Breast epithelium (tissue), 4 donors: ENCODE measurements at places on chromosomes 4 and X.

- DNase-seq, result no peak
Measured at GRCh38 chrX:355329-356050, 31.2 kb downstream of the PPP2R3B start.

- no peak for DNase-seq
Measured at GRCh38 chr4:74039315-74039763, 850 bp upstream of the CXCL3 start.

DNA sequence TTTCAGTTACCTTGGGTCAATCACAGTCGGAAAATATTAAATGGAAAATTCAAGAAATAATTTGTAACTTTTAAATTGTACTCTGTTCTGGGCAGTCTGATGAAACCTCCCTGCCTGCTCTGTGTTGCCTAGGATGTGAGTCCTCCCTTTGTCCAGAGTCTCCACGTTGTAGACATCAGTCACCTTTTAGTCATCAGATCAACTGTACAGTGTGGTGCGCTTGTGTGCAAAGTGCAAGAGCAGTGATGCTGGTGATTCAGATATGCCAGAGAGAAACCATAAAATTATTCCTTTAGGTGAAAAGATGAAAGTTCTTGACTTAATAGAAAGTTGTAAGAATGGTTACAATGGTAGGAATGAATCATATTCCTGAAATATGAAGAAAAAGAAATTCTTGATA, 1.4 kb downstream of the SPATA4 start:
- DNase-seq, result no peak

DNA sequence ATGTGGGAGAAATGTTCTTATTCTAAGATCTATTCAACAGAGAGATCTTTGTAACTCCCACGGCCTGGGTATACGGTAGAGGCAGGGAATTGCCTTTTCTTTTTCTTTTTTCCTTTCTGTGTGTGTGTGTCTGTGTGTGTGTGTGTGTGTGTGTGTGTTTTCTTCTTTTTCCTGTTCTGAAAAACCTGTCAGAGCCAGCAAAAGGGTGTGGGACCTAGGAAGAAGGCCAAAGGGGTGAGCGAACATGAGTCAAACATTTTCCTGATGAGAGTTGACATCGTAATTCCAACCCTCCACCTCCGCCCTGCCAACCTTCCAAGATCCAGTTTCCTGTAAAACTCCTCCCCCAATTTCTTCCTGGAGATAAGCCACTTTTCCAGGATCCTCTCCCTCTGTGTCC, 2.8 kb upstream of the CHIC2 start:
- no peak for DNase-seq

- DNase-seq, result no peak
Measured at GRCh38 chrX:15820106-15821073, 30.1 kb downstream of the ZRSR2 start.

DNA sequence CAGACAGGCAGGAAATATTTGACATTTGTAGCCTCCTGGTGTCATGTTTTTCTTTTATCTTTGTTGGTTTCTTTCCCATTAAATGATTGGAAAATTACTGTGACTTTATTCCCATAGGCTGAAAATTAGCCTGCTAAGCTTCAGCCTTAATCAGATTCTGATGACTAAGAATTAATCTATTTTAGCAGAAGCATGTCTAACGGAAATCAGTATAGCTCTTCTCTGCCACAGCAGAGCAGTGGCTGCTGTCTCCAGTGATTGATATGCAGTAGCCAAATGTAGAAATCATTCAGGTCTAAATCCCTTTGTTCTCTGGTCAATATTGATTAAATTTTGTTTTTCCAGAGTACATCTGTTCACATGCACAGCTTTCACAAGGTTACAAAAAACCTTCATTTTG, 199.3 kb downstream of the GC start:
- DNase-seq, result no peak

GRCh38 chr4:1171311-1172227, 814 bp downstream of the SPON2 start:
- no peak for DNase-seq

- no peak for DNase-seq
Measured at GRCh38 chr4:119040261-119040660, 95.4 kb upstream of the MYOZ2 start.

GRCh38 chrX:50111742-50112141, 89.1 kb downstream of the AKAP4 start:
- DNase-seq, result peak; percentile 26

DNA sequence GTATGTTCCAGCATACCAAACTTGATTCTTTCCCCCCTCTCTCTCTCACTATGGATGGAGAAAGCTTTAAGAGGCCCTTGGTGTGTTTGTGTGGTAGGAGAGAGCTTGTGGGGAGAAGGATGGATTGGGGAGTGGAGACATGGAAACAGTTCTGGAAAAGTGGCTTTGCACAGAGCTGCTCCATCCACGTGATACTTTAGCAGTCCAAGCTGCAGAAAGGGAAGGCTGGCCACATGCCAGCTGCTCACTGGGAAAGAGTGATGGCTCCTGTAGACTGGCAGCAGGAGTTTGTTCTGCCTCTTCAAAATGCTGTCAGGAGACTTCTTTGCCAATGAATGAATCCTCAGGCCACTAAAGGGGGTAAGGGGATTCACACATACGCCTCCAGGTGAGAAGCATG, 21.7 kb upstream of the SEC24B start:
- DNase-seq, result no peak

GRCh38 chrX:129545408-129545807, 5.3 kb downstream of the OCRL start:
- DNase-seq, result no peak

- peak; percentile 53 for DNase-seq
Measured at GRCh38 chrX:96684339-96685209, at the start of gene DIAPH2. Gene DIAPH2 (plus strand): TSS chrX:96684842.

DNA sequence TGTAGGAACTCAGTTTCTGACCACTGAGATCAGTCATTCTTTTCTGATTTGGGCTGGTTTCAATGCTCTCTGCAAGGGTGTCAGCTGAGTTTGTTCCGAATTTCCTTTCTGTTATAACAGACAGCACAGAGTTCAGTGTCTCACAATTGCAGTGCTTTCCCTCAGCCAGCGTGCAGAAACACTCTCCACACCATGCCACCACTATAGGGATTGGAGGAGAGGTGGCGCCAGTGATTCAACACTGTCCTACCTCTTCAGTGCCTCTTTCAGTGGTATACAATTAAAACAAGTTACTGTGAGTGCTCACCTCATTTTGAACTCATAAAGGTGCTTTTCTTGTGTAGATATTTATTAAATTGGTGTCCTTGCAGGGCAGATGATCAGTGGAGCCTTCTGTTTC, 413.2 kb upstream of the CXorf51B start:
- no peak for DNase-seq

GRCh38 chr4:111639876-111640275, 505.4 kb upstream of the FAM241A start:
- no peak for DNase-seq

DNA sequence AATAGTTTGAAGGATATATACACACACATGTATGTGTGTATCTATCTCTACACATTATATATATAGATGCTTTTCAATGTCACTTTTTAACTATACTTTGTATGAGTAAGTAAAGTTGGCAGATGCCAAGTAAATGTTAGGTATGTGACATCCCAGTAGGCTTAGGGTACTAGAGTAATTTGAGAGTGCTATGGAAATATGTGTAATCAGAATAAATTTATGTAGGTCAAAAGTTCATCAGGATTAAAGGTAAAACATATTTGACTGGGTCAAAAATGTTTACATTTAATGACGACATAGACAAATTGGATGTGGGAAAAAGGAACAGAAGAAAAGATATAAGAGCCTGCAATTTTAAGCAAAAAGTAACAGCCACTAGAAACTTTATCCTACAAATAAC, 588.8 kb downstream of the ANKRD50 start:
- DNase-seq, result no peak

- no peak for DNase-seq
Measured at GRCh38 chrX:107348051-107348450, 101.4 kb upstream of the FRMPD3 start.

DNA sequence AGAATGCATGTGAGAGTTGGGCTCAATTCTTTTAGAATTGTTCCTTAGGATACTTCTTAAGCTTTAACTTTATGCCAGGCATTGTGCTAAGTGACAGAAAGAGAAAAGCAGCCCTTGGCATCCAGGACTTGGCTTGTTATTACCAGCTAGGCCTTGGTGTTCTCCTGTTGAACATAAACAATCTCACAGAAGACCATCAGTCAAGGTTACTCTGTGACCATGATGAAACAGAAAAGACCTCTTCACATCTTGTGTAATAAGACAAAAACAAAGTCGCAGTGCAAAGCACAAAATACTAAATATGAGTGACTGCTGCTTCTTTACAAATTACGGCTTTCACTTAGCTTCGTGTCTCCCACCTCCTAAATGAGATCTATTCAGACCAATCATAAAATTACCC, 71.6 kb downstream of the CHIC2 start:
- no peak for DNase-seq

GRCh38 chrX:17442898-17443297, 67.9 kb downstream of the NHS start:
- no peak for DNase-seq

DNA sequence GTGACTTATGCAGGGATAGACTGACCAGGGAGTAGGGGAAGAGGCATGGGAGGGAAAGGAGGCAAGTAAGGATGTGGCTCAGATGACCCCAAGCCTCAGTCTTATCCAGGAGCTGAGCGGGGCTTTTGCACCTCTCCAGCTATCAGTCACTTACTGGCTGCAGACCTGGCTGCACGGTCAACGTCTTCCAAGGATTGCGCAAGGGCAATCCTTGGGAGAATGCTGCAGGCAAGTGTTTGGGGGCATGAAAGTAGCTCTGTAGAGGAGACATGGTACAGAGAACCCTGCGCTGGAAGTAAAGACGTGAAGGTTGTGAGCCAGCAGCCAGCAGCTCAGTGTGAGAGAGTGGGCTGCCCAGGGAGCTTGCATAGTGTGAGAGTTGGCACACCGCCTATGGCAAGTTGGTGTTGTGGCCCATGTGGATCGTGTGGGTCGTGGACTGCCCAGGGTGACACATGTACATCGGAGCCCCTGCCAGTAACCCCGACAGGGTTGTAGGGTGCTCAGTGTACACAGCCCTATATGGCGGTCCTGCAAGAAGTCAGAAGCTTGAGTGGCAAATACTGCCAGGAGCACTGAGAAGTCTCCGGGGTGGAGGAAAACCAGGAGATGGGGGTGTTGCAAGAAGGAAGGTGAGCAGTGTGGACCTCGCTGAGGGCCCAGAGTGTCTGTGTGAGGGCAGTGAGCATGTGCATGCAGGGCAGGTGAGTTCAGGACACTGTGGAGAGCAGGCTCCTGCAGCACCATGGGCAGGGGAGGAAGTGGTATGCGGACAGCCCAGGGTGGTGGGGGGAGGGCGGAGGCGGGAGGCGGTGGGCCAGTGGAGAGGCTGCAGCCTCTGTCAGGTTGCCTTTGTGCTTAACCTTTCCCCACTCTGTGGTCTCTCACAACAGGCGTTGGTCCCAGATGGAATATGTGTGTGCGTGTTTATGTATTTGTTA, 50.9 kb downstream of the KIT start:
- DNase-seq, result no peak

DNA sequence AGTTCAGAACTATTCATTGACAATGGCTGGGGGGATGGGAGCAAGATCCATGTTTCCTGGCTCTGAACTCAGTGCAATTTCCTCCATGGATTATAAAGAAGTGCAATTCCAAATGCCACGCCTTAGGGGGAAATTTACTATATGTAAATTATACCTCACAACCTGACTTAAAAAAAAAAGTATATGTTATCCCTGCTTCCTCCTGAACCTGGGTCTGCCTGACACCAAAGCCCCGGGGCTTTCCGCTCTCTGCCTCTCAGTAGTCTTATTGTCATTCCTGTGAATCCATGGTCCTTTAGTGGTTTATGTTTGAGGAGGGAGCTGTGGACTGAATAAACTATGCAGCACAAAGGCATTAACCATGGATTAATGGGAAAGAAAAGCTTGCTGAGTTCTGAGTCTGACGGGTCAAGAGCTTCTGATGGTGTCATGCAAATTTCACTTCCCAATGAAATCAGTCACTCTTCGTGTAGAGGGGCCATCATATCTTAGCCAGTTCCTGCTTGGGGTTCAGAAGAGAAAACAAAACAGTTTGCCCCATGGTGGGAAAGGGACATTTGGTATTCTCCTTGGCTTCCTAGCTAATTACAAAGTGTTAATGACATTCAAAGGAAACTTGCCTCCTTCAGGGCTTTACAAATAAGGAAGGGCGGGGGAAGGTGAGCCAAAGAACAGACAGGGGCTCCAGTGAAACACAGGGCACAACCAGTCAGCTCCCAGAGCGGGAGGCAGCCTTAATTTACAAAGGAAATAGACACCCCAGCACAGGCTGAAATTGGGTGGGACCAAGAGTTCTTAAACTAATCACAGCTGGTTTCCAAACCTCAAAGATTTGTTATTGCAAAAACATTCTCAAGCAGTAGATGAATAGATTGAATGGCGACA, 14.3 kb downstream of the FAM9C start:
- DNase-seq, result no peak

GRCh38 chr4:102344520-102344953, 745 bp downstream of the SLC39A8 start:
- peak; percentile 53 for DNase-seq

- no peak for DNase-seq
Measured at GRCh38 chr4:145301386-145302080, 121.1 kb upstream of the OTUD4 start.

GRCh38 chr4:104976262-104976661, 170.4 kb upstream of the TET2 start:
- DNase-seq, result no peak

DNA sequence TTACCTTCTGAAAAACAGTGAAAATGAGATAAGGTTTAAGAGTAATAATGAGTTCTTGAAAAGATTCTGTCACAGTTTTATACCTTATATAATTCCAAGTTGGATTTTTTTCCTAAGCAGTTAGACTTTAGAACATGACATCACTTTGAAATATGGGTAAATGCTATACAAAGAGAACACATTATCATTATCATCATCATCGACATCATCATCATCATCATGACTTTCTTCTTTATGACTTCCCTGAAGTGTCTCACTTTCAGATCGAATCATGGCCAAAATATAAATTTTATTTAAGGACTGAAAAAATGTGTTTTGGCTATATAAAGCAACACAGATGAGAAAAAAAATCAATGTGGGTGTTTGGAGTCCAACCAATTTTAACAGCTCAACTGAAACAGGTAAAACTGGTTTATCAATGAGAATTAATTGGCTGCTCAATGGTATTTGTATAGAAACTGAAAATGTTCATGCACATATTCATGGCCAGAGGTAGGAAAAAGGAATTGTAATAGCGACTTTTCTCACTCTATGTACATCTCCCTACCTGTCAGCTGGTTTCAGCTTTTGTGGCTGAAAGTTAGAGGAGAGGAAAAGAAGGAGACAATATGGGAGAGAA, 243.1 kb upstream of the GPC4 start:
- DNase-seq, result no peak

- DNase-seq, result no peak
Measured at GRCh38 chr4:121041307-121042090, 30.8 kb downstream of the NDNF start.

- DNase-seq, result no peak
Measured at GRCh38 chrX:31854716-31855115, 782.9 kb upstream of the FTHL17 start.

DNA sequence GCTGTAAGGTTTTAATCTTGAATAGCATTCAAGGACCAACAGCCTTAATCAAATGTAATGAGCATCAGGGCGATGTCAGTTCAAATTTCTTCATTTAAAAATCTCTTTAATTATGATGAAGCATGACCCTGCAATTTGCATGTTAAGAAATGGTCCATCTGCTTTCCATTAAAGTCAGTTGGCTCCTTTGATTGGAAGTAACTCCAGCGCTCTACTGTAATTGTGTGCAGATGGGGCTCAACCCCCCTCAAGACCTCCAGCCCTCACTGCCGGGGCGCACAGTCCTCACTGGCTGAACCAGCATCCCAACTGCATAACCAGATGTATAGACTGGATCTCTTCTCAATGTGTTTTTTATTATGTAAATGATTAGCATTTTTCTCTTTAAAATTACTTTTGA, 126.9 kb downstream of the VCX3B start:
- DNase-seq, result no peak

GRCh38 chr4:165715989-165716388, 157.0 kb upstream of the TLL1 start:
- DNase-seq, result no peak
